ENCODE measurements at places on chromosomes 1 and 21.

DNA sequence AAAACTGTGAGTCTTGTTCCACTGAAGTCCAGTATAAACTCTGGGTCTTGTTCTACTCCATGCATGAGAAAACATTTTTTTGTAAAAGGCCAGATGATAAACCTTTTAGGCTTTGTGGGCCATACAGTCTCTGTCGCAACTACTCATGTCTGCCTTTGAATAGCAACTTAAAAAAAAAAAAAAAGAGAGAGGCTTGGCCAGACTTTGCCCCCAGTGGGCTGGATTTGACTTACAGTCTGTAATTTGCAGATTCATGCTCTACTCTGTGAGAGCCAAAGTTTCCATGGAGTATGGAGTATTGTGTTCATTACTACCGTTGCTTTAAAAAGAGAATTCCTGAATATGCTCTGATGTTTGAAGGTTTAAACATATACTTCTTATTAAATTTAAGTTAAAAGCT lies 654.9 kb upstream of the PKN2 start:
- DNase-seq: no peak

GRCh38 chr1:171286032-171286705 lies 27.8 kb upstream of the FMO4 start:
- no peak for DNase-seq

GRCh38 chr1:153995640-153996039 lies 5.1 kb downstream of the RPS27 start:
- no peak for DNase-seq

DNA sequence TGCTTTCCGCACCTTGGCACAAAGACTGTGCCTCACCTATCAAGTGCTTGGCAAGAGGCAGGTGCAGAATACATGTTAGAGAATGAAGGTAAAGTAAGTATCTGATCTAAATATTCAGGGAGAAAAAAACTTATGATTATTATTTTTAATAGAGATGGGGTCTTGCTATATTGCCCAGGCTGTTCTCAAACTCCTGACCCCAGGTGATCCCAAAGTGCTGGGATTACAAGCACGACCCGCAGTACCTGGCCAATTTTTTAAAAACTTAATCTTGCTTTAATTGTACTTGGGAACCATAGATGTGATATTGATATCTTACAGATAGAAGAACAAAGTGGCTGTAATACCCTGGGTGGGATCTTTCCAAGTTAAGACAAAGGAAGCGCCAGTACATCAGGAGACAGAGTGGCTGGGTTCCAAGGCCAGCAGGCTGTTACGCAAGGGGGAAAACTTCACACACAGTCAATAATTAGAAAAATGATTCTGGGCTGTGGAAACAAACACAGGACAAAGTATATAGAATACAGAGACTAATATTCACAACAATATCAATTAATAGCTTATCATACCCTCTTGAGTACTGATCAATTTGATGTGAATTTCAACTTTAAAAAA lies 58.6 kb upstream of the ATP1A1 start:
- DNase-seq: no peak

GRCh38 chr1:119132179-119132578 lies 8.3 kb downstream of the WARS2 start:
- no peak for DNase-seq
